ENCODE measurements at places on chromosomes 3 and 15.

GRCh38 chr15:30885814-30886213, 17.9 kb upstream of the FAN1 start:
- DNase-seq, result no peak

DNA sequence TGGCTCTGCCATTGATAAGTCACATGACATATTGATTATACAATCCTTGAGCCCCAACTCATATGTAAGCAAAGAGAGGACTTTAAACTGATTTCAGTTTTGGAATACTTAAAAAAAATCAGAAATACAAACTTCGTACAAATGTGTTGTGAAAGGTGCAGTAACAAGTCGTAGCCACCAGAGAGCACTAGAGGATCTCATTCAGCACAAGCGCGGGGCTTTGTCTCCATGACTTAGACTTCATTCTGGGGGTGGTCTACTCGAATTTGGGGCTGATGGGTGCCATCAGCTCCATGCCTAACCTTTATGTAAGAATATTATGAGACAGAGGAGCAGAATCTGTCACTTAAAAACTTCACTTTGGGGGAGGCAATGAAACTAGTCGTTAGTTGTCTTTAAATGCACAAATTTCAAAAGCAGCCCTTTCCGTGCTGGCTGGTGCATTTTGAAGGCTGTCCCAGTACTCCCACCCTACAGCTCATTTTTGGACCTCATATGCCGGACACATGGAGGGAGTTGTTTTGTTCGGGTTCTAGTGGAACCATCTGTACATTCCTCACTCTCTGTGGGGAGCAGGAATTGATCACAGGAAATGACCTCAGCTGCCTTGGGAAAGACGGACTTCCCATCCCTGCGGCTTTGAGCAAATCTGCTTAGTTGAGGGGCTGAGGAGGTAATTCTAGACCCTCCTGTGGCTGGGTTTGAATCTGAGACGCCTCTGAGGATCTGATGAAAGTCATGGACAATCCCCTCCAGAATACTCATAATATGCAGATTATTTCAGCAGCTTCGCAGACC, 27.5 kb upstream of the MASP1 start:
- DNase-seq, result peak; percentile 52

- no peak for DNase-seq
Measured at GRCh38 chr3:161395115-161396012, 24.0 kb upstream of the SPTSSB start.

- no peak for DNase-seq
Measured at GRCh38 chr3:57696801-57697321, 4.0 kb upstream of the DENND6A start.

GRCh38 chr3:55369141-55369847, 117.8 kb downstream of the WNT5A start:
- no peak for DNase-seq

GRCh38 chr15:52288051-52288942, 7.3 kb downstream of the MYO5C start:
- DNase-seq, result no peak

DNA sequence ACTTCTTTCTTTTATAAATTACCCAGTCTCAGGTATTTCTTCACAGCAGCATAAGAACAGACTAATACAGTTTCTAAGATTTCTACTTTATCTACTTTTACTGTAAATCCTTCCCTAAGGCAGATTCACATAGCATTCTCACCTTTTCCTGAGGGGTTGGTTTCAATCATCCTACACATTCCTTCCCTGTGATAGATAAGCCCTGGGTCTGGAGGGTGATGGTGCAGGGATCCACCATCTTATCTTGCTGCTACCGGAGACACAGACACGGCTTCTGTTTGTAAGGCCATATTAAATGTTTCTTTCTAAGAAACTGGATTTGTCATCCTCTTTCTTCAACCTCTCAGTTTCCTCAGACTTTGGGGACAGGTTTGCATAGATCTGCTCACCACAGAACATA, 6.1 kb downstream of the IQCF5 start:
- no peak for DNase-seq

DNA sequence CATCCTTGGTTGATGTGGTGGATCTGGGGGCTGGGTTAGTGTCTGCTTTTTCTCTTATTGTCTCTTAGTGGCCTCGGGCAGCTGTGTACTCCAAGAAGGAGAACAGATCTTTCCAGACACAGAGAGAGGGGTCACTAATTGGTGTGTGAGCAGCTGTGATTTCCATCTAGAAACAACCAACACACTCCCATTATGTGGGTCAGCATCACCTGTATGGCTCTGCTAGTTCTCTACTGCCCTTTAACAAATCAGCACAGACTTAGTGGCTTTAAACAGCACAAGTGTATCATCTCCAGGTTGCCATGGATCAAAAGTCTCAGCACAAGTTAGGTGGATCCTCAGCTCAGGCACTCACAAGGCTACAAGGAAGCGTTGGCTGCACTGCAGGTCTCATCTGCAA, 156.8 kb downstream of the LRTM1 start:
- no peak for DNase-seq

- peak; percentile 50 for DNase-seq
Measured at GRCh38 chr3:150545419-150546225, 674 bp downstream of the SERP1 start.

GRCh38 chr15:27681038-27681437, 418.1 kb downstream of the OCA2 start:
- DNase-seq, result no peak

GRCh38 chr3:65811892-65812291, 226.8 kb downstream of the MAGI1 start:
- DNase-seq, result no peak

- DNase-seq, result no peak
Measured at GRCh38 chr3:127844326-127844942, 22.1 kb upstream of the MGLL start.

- no peak for DNase-seq
Measured at GRCh38 chr3:101632586-101632985, 44.3 kb downstream of the ZBTB11 start.

DNA sequence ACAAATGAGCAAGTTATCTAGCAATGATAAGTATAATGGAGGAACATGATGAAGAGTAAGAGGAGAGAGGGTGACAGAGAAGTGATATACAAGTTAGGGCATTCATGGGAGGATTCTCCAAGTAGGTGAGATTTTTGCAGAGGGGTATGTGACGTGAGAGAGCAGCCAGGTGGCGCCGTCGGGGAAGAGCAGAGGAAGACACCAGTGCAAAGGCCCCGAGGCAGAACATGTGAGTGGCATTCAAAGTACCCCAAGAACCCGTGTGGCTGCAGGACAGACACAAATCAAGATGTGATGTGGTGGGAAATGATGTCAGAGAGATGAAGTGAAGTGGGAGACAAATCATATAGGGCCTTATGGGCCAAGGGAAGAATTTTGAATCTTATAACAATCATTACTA, 81.8 kb upstream of the GRM7 start:
- DNase-seq, result no peak

- DNase-seq, result no peak
Measured at GRCh38 chr15:41756198-41756597, 18.1 kb upstream of the MAPKBP1 start.

DNA sequence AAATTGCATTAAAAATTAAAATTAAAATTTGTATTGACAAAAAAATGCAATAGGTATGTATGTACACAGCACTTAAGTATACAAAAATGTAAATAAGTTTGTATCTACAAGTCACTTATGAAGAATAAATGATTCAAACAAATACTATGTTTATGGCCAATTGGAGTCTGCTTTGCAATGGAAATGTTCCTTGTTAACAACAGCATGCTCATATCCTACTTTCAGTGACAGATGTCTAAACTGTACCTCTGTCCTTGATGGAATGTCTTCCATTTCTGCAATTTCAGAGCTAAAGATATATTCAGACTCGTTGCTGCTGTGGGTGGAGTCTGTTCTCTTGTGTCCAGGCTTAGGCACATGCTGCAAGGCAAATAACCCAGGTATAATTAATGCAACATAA, 64.1 kb upstream of the MYO5C start:
- no peak for DNase-seq

- no peak for DNase-seq
Measured at GRCh38 chr3:52130966-52131622, 23.1 kb downstream of the POC1A start.

DNA sequence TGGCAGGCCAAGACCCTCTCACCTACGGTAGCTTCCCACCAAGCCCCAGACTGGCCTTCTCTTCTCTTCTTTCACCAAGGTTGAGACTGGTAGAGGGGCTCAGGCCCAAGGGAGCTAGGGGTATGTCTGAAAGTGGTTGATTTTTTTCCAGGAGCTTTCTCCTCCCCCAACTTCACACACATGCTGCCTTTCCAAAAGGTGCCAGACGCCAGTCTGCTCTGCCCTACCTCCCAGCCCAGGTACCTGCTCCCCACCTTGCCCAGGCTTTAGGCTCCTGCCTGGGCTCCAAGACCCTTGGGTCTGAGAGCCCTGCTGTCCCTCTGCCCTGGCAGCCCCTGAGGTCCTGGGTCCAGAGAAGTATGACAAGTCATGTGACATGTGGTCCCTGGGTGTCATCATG, 28.4 kb downstream of the MAPKAPK3 start:
- no peak for DNase-seq

DNA sequence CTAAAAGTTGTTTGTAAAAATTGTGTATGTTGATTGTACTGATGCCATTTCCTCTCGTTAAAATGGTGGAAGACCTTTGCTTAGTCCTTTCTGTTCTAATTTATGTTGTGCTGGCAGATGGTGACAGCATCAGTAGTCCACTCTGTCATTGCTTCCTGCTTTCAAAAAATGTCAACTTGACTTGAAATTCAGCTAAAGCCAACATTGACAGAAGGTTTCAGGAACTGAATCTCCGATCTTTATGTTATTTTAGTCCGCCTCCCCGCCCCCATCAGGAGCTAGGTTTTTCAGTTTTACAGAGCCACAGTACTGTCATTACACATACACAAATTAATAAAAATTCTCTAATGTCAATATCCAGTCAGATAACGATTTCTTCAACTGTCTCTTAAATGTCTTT, 1.5 kb downstream of the CEP63 start:
- peak; percentile 55 for DNase-seq
